ENCODE measurements at places on chromosomes 16 and 17. TPM values are rescaled to one million over a fixed set of nuclear protein-coding genes. Genes with fewer than 3 reads are reported as not detected.

DNA sequence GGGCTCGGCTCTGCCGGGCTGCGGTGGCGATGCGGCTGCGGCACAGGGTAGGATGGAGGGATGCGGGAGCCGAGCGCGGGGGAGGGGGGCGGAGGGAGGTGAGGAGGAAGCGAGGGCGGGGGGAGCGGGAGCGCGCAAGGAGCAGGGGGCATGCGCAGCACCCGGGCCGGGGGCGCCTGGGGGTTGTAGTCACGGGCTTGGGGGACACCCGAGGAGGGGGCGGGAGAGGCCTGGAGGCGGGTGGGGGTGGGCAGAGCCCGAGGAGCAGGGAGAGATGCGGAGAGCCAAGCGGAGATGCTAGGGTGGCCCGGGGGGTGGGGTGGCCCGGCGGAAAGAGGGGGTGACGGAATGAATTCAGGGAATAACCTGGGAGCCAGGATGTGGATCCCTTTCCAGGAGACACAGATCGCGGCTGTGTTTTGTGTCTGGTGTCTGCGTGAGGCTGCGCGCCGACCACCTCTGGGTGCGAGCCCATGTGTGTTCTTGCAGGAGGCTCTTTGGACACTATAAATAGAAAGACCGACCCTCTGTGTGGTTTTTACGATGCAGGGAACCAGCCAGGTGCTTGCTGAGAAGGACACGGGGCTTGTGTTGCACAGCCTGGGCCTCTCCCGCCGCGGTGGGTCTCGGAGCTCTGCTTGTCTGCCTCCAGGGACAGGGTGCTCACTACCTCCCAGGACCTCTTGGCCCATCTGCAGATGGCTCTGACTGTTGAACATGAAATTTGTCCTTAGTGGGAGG, at the start of gene STX1B:
Gene STX1B, minus strand, starts transcription at position 54 of the 741 bp plus-strand sequence. CDS start 242 bp downstream, outside the sequence.
- peak; percentile 69 for DNase-seq

DNA sequence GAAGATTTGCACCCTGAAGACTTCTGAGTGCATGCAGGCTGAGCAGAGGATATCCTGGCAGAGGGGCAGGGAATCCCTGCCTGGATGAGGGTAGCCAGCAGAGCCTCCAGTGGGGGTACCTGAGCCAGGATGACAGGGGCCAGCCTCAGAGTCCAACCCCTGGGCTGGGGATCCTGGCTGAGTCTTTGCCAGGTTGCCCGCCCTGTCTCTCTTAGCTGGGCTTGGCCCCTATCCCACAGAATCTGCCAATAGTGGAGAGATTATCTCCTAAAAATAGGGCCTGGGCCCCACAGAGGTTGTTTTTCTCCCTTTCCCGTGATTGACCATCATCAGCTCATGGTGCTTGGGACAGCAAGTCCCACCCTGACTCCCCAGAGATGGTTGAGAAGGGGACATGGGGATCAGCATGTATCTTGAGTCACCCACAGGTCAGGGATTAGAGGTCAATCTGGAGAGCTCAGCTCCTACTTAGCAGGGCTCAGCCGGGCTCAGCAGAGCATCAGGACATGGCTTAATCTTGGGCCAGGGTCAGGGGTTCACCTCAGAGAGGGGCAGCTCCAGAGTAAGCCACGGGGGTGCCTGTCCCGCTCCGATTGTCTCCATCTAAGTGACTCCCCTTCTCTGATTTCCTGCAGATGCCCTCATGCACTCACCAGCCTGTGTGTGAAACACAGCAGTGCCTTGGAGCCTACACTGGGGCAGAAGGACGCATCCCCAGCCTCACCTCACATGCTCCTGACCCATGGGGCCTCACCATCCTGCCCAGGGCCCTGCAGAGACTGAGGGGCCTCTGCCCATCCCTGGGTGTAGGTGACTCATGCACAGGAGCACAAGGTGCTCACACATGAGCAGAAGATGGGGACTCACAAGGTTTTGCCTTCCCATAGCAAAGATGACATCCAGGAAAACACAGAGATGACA, 11.5 kb downstream of the CDH16 start:
- no peak for DNase-seq

- peak; percentile 37 for DNase-seq
Measured at GRCh38 chr16:54928016-54928356, 2.7 kb upstream of the IRX5 start.

RAB26 gene
- 0.34 TPM for total RNA-seq

GRCh38 chr17:77356690-77357201, 216.0 kb downstream of the SEC14L1 start:
- no peak for DNase-seq

CACNA1G gene
- 0.13 TPM for total RNA-seq

MYH11 gene
- not detected for total RNA-seq

SLC12A3 gene
- total RNA-seq: not detected

DNA sequence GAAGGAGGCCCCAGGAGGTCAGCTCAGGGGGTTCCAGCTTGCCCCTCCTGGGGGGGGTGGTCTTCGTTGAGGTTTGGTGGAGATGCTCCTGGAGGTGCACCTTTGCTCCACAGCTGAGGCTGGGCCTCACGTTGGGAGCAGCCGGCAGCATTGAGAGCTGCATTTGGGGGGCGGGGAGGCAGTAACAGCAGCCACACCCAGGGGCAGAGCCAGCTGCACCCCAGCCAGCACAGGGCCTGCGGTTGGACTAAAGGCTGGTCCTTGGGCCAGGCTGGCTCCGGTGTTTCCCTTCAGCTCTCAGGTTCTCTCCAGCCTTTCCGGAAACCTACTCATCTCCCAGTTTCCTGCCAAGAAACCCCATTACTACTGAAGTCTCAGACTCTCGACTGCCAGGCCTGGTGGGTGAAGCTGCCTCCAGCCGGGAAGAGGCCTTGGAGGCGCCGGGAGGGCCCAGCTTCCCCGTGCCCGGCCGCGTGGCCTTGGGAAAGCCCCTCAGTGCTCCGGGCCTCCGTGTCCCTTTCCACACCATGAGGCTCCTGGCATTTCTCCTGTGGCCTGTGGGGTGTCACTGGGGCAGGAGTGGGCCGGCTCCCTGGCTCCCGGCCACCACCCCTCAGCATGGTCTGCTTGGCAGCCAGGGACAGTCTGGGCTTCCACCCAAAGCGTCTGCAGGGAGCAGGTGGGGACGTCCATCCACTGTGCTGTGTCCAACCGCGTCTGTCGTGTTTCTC, 14.0 kb upstream of the BAIAP2 start:
- no peak for DNase-seq

- DNase-seq: no peak
Measured at GRCh38 chr17:47738178-47738577, 5.1 kb downstream of the TBX21 start.

GRCh38 chr16:1275791-1276579, 20.1 kb downstream of the TPSD1 start:
- no peak for DNase-seq

- peak; percentile 25 for DNase-seq
Measured at GRCh38 chr17:56009795-56010651, 143.3 kb upstream of the ANKFN1 start.

DNA sequence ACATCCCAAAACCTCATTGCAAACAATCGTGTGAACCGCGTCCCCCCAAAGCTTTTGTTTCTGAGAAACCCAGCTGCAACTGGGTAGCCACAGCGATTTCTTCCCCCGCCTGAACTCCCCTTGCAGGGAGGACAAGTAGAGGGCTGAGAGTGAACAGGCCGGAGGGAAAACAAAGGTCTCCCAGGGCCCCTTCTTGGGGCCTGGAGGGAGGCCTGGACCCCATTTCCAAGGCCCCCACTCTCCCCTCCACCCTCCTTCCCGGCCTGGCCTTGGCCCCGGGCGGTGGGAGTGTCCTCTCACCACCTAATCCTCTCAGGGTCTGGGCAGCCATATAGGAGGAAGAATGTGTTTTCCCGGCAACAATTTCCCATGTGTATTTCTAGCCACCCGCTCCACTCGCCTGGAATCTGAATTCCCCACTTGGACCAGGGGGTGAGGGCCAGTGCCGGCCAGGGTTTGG, 2.6 kb downstream of the GLIS2 start:
- no peak for DNase-seq

KRT40 gene
- not detected for total RNA-seq

SDR42E2 gene
- total RNA-seq: 0.14 TPM

DNA sequence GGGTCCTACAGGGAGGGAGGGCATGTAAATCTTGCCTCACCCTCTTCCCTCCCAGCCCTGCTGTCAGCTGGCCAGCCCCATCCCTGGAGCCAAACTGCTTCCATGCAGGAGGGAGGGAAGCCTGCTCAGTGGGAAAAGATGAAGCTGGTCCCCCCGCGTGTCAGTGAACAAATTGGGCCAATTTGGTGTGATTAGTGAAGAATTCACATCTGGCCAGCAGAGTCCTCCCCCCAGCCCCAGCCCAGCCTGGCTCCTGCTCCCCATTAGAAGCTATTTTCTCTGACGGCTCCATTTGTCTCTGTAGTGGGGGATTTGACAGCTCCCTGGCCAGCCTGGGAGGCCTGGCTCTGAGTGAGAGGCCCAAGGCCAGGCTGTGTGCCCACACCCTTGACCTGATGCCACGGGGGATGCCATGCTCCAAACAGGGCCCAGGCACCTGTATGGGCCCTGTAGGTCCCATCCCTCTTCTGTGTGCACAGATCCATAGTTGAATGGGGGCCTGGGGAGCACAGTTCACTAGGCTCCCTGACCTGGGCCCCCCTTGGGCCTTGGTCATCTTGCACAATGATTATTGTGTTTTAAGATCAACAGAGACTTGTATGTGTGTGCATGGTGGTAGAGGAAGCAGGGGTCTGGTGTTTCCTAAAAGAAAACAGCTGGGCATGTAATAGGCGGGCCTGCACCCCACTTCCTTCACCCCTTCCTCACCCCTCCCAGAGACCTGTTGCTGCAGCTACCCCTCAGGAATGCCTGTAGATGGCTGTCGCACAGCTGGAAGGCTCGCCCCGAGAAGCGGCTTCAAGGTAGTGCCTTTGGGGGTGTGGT, 50.7 kb upstream of the TAC4 start:
- no peak for DNase-seq

CCL5 gene
- 156 TPM for total RNA-seq

DNA sequence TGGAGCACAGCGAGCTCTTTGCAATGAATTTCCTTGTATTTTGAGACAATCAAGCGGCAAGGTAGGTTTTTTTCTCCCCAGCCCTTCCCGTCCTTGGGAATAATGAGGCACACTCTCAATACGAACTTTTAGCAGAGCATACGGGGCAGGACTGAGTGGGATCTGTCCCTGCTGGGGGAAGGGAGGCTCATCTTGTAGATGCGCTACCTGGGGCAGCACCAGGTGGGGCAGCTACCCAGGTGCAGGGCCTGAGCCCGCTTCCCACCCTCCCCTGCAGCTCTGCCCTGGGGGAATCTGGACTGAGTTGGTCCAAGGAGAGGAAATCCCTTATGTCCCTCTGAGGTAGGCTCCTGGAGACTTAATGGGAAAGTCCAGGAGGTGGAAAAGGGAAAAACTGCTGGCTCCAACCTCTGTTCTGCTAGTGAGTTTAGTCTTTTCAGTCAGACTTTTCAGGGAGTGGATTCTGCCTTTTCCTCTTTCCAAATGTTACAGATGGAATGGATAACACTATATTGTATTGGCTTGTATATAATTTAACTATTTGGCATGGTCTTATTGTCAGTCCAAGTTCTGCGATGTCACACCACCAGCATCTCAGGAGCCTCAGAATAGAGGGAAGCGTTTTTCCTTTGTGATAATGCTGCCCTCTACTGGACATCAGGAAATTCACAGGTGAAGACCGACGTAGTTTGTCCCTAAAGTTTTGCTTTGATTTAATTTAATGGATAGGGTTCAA, 9.6 kb upstream of the CES1 start:
- peak; percentile 25 for DNase-seq

DNA sequence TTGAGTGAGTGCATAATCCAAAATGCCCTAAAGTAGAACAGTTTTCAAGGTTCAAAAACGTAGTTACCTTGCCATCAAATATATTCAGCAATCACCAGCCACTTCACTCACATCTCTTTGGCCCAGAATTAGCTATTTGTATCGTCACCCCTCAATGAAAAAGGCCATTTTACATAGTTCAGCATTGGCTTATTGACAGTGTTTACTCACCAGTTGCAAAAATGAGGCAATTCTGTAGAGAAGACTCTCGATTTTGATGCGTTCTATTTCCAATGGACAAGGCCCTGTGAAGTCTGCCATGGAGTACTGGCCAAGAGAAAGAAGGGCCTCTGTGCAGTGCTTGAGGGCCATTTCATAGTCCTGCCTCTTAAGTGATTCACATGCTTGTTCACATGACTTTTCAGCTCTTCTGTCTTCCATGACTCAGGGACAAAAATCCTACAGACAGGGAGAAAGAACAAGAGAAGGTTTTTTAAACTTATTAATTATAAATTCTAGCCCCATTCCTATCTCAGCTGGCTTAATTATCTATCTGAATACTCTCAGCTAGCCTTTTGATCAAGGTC, 26.5 kb downstream of the HELZ start:
- no peak for DNase-seq

DNA sequence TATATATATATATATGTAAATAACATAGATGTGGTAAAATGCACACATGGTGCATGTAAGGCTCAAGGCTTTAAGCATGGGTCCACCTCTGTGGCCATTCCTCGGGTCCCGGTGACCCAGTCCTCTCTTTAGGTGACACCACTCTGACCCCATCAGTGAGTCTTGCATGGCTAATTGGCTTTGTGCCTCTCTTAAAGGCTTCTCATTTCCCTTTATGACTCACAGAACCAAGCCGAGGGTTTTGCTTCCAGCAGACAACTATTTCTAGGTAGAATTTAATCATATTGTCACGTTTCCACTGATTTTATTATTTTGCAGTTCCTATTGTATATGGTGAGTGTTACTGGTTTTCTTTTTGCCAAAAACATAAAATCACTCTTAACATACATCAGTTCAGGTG, 59.7 kb downstream of the PLCG2 start:
- no peak for DNase-seq

DNA sequence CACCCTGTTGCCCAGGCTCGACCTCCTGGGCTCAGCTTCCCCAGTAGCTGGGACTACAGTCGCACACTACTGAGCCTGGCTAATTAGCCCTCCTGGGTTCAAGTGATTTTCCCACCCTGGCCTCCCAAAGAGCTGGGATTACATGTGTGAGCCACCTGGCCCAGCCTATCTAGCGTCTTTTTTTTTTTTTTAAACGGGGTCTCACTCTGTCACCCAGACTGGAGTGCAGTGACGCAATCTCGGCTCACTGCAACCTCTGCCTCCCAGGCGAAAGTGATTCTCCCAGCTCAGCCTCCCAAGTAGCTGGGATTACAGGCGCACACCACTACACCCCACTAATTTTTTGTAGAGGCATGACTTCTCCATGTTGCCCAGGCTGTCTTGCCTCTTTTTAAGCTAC, 33.3 kb downstream of the GLG1 start:
- DNase-seq: no peak

DNA sequence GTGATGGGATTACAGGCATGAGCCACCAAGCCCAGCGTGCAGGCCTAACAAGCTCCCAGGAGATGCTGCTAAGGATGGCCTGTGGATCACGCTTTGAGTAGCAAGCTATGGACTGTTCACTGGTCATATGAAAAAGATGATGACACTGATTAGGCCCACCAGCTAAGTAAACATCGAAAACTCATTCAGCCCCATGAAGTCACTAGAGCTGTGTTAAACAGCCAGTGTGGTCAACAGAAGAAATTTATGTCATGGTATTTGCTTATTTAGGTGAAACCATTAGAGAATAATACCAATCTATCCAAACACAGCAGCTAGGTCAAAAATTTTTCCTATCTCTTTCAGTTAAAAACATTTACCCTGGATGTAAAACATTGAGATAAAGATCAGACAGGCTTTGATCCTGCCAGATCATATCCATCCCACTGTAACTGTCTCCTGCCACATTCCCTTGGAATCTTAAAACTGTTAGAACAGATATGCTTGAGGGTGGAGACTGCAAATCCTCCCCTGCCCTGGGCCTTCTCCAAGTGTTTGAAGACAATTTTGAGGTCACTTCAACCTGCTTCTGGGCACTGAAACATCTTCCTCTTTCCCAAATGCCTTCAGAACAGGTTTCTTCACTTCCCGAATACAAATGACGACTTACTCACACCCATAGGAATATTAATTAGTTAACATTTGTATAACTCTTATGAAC, 30.9 kb downstream of the HOXB1 start:
- DNase-seq: no peak

GRCh38 chr16:12708266-12708665, 95.4 kb downstream of the CPPED1 start:
- no peak for DNase-seq
